ENCODE measurements at places on chromosomes 7 and 10.
A peak's percentile ranks its signal among the peaks of the same experiment; 100 is the strongest.

DNA sequence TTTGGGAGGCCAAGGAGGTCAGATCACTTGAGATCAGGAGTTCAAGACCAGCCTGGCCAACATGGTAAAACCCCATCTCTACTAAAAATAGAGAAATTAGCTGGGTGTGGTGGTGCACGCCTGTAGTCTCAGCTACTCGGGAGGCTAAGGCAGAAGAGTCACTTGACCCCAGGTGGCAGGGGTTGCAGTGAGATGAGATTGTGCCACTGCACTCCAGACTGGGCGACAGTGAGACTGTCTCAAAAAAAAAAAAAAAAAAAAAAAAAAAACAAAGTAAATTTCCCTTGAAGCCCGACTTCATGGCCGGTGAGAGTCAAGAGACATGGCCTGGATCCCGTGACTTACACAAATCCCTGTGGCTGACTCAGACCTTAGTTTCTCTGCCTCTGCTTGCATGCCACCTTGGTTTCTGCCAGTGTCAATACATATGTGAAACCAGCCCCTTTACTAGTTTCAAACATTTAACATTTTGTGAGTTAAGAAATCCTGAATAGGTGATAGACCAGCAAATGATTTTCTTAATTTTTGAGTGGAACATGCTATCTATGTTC, 62.8 kb downstream of the ZEB1 start:
- no peak for DNase-seq

- no peak for DNase-seq
Measured at GRCh38 chr10:110416776-110417711, 80.7 kb upstream of the DUSP5 start.

- no peak for DNase-seq
Measured at GRCh38 chr7:96578606-96579005, 131.0 kb downstream of the SEM1 start.

DNA sequence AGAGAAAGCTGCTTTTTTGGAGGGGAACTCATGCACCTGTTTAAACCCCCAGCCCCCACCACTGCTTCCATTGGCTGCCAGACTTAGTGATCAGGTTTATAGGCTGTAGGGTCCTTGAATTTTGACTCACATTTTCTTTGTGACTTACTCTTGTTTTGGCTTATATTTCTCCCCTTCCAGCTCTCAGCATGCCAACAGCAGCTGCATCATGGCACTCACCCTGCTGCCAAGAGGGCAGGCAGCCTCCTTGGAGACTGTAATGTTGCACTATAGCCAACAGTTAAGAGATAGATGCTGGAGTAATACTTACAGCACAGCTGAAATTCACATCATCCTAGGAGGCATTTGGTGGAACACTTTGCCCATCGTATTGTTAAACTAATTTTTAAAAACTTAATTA, 98.0 kb upstream of the GLCCI1 start:
- peak; percentile 8 for DNase-seq

DNA sequence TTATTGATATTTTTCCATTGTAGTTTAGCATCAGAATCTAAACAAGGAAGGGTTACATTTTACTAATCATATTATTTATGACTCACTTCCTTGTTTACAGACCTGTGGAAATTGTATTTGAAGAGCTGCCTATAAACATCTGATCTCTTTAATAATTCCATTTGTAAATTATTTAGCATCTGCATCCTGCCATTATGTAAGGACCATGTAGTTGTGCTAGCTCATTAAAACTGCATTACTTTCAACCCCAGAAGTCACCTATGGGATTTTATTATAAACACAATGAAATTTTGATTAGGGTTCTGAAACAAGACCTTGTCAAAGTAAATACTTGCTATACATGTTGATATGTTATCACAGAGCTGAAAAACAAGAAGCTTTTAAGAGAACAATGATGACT, 146.8 kb upstream of the SLC26A5 start:
- DNase-seq: no peak

DNA sequence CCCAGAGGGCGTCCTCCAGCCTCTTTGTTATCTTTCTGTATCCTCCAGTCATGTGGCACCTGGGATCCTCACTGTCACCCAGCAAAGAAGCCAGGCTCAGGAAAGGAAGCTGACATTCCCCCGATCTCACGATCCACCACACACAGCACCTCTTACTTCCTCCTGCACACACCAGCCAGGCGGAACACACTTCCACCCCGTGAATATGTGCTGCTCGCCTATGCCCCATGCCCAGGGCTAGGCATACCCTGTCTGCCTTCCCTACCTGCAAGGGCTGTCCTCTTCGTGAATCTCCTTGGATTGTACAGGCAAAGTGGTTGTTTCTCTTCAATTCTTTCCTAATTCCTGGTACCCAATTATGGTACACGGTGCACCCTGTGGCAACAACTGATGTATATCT, 191.0 kb downstream of the TNS3 start:
- no peak for DNase-seq

Data from NCI-H2171 treated with DMSO at 0.1 percent for 48 hours (cell line).